ENCODE measurements at places on chromosomes 5 and 9.

GRCh38 chr5:93721071-93721470, 20.3 kb downstream of the POU5F2 start:
- no peak for DNase-seq

DNA sequence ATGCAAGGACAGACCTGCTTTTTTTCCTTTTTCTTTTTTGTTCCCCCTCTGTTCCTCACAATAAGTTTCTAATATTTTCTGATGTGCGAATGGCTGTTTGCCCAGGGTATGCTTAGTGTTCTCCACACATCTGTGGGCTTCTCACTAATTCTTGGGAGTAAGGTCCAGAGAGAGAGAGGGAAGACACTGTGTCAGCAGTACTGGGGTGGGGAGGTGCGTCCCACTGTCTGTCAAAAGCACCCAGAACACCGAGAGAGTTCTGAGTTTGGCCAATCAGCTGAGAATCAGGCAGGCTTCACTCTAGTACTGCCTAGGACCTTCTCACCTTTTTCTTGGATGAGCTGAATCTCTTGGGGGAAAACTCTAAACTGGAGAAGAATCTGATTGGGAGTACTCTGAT, 61.8 kb downstream of the ELL2 start:
- no peak for DNase-seq

DNA sequence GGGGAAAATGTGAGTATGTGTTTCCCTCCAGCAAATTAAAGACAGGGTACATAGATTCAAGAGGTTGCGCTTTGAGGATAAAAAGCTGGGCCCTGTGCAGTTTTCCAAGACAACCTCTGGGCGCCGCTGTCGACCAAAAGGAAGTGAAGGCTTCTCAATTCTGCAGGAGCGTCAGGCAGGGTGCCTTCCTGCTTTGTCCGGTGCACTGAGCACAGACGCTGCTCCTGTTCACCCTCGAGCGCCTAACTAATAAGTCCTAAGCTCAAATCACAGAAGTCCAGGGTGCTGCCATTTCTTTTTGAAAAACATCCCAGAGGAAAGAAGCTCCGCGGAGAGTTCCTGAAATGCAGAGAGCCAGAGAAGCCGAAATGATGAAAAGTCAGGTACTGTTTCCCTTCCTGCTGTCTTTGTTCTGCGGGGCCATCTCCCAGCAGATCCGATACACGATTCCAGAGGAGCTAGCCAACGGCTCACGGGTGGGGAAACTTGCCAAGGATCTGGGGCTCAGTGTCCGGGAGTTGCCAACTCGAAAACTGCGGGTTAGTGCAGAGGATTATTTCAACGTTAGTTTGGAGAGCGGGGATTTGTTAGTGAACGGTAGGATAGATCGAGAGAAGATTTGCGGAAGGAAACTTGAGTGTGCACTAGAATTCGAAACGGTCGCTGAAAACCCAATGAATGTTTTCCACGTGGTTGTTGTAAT, at the start of gene PCDHGB1:
TSS of gene PCDHGB1 (plus strand) at position 183 of the 703 bp plus-strand sequence. CDS start at position 345, 162 bp downstream.
- DNase-seq, result peak; percentile 44

- no peak for DNase-seq
Measured at GRCh38 chr5:114412510-114413171, 50.8 kb downstream of the KCNN2 start.

GRCh38 chr5:143933451-143933850, 121.5 kb downstream of the HMHB1 start:
- no peak for DNase-seq

- peak; percentile 12 for DNase-seq
Measured at GRCh38 chr9:4923580-4924544, 61.2 kb upstream of the JAK2 start.

GRCh38 chr9:90929626-90930025, 128.0 kb downstream of the SYK start:
- DNase-seq, result no peak

GRCh38 chr5:15525703-15526275, 25.8 kb downstream of the FBXL7 start:
- no peak for DNase-seq

Data from CD4-positive, alpha-beta T cell treated with Interleukin-17A for 4 hours (primary cell).